ENCODE measurements at places on chromosomes 7 and 10.

DNA sequence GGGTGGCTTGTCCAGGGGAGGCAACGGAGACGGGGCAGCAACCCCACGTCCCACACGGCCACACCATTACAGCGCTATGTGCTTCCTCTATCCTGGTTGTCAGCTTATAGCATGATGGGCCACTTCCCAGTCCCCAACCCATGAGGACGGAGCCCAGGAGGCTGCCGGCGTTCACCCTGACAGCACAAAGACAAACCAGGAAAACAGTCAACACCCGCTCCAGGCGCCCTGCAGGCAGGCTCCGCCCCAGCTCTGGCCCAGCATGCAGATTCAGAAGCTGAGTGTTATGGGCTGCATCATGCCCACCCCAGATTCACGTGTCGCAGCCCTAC, 14.8 kb downstream of the WDR86 start:
- DNase-seq, result no peak

- no peak for DNase-seq
These were observed 1.8 kb downstream of the ZMIZ2 start for GRCh38 chr7:44750424-44750823.

- peak; percentile 92 for DNase-seq
These were observed 93.2 kb downstream of the TWIST1 start for GRCh38 chr7:19024261-19024660.

- DNase-seq, result no peak
These were observed 24.6 kb downstream of the HIPK2 start for GRCh38 chr7:139753081-139753692.

DNA sequence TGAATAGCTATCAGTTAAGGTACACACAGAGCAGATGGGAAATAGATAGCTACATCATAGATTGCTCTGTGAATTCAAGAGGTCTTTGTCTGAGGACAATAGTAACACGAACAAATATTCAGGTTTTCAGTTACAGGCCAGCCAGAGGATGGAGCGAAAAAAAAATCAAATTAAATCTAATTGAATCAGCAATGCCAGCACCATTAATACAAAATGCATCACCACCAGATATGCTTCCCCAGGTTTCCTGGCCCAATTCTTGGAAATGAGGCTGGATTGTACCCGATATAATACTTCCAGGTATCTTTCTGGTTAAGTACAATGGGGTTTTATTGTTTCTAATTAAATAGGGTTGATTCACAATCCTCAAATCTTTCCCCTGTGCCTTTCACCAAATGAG, 975.8 kb upstream of the AUTS2 start:
- DNase-seq, result no peak

DNA sequence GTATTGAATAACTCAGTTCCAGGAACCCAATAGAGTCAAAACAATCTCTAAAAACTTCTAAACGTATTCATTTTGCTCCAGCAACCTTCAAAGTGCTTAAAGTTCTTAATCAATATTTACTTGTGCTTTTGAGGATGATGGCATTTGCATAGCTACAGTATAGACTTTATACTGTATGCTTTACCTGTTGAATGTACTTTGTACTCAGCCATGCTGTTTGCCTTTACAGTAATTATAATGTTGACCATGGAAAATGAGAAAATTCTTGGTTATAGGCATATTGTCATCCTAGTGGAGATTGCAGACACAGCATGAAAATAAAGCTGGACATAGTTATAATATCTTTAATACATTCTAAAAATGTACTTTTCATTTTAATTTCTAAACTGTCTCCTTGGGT, 762.7 kb upstream of the PHF14 start:
- DNase-seq, result no peak

GRCh38 chr10:75957314-75958120, 526.1 kb downstream of the LRMDA start:
- DNase-seq, result no peak

DNA sequence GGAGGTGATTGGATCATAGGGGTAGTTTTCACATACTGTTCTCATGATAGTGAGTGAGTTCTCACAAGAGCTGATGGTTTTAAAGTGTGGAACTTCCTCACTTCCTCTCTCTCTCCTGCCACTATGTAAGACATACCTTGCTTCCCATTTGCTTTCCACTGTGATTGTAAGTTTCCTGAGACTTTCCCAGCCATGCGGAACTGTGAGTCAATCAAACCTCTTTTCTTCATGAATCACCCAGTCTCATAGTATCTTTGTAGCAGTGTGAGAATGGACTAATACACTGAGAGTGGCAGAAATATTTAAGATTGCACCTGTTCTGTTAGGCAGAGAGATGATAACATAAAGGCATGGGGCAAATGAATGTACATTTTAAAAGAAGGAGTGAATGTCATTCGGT, 507.8 kb downstream of the SORCS3 start:
- no peak for DNase-seq

- no peak for DNase-seq
These were observed 17.1 kb downstream of the OAT start for GRCh38 chr10:124401633-124402032.

DNA sequence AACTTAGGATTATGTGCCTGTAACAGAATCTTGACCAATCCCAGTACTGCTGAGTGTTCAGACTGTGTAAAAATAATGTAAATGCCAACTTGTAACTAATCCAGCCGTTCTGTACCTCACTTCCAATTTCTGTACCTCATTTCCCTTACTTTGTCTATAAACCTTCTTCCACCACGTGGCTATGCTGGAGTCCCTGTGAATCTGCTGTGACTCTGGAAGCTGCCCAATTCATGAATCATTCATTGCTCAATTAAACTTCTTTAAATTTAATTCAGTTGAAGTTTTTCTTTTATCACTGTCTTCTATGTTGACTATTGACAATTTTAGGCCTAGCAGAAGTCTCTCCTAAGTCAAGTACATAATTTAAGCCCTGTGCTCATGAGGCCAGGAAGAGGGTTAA, 215.3 kb upstream of the RHOBTB1 start:
- peak; percentile 26 for DNase-seq

DNA sequence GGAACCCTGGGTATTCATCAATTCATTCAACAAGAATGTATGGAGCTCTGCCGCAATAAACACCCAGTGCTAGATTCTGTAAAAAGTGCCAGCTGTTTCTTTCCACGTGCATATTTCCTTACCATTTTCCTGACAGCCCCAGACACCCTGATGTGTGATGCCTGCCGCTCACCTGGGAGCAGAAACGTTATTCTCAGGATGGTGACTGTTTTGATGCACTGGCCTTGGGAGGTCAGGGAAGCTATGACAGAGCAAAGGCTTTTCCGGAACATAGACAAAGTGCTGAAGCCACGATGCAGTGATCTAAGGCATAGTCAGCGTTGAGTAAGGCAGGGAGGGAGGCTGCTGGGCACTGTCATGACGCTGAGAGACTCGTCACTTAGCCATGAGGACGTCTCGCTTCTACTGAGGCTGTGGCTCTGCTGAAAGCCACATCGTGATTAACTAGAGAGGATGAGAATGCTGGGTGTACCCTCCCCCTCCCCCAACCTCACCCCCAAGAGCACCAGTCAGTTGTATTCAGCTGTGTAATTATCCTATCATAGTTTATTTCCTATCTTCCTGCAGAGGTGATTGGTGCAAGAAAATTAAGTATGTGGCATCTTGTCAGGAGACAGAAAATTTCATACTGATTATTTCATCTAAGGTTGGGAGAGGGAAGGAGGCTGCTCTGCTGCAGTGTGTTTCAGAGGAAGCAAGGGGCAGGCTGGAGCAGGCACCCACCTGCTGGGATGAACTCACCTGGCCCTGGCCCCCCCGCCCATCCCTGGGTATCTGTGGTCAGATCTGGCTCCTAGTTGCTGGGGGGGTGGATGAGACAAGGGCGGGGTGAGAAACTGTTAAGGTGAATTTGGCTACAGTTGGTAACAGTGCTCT, 48.8 kb upstream of the SMNDC1 start:
- DNase-seq, result peak; percentile 84

DNA sequence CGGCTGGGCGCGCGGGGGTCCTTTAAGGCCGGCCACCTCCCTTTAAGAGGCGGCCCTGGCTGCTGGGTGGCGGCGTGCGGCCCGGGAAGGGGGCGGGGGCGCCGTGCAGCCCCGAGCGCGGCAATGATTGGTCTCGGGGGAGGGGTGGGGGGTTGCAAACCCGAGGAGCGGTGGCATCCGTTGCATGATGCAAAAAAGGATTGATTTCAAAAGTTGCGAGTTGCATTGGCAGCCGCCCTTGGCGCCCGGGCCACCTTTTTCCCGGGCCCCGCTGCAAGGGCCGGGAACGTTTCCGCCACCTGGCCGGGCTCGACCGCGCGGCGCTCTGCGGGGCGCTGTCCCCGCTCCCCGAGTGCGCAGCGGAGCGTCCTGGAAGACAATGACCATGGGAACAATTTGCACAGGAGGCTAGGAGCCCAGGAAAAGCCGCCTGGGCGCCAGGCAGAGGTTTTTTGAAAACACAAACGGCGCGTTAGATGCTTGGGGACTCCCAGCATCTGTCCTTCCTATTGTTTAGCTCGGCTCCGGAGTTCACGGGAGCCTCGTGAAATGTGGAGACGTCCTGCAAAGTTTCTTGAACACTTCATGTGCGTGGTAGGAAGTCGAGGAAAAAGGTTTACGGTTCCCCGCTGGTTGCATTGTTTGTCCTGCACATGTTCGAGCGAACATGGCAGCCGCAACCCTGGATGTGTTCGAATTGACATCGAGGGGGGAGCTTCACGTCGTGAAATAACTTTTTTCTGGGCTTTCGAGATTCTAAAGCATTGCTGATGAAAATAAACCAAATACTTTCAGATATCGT, at the start of gene SEPHS1:
Gene SEPHS1, minus strand, starts transcription at position 78 of the 802 bp plus-strand sequence. CDS start 3,343 bp downstream, outside the sequence.
- DNase-seq, result peak; percentile 68

- DNase-seq, result no peak
These were observed 157.5 kb downstream of the CHN2 start for GRCh38 chr7:29352041-29352440.

DNA sequence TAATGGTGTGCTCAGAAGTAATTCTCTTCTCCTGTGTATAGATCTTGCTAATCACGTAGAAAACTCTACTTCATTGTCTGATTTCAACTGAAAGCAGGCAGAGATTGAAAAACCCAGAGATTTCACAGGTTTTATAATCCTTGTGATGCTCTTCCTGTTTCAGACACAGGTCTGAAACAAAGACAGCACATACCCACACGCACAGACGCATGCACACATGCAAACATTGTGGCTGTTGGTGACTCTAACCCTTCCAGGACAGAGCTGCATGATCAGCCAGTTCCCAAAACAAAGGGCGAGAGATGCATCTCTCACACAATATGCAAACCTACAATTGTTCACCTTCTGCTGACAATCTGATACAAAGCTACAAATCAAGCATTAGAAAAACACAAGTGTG, 11.1 kb upstream of the TFEC start:
- DNase-seq, result no peak

DNA sequence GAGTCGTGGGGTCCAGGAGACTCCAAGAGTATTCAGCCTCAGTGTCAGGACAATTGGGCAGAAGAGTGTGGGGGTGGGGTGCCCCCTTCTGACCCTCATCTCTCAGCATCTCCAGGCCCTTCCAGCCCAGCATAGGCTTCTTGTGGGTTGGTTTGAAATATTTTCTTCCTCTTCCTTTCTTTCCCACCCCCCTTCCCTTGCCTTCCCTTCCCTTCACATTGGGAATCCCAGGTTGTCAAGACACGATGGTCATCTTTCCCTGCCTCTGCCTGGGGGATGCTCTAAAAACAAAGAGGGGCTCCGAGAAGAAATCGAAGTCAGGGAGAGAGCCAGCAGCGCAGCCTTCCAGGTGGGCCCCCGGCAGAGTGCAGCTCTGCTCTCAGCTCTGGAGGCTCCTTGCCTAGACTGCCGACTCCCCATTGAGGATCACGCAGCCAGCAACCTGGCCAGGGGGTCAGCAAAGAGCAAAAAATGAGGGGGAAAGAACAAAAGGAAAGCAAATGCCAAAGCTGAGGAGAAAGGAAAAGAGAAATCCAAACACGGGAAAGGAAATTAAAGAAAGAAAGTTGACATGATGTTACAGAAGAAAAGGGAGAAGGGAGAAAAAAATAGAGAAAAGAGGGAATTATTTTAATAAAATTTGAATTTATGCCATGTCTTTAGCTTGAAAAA, 1.5 kb downstream of the PAX2 start:
- no peak for DNase-seq

- DNase-seq, result no peak
These were observed 19.5 kb downstream of the TCF7L2 start for GRCh38 chr10:112969542-112969941.

DNA sequence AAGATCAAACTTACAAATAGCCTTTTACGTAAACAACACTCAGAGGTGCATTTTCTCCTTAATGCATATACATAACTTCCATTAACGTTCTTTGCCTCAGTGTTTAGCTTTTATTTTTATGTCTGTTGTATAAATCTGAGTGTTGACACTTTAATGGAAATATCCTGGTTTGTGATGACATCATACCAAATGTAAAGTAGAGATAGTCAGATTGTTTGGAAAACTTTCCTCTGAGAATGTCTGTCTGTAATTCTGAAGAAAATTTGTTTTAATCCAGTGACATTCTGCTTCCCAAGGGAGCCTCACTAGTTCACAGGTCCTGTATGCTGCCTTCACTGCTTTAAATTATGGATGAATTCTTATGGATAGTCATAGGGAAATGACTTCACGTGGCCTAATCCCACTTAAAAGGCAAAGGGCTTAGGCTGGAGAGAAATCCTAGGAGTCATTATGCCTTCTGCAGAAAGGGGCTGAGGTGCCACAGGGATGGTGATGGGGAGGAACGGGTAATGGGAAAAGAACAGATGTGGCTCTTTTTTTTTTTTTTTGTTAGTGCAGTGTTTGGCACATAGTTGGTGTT, 93.2 kb downstream of the DNAJB9 start:
- no peak for DNase-seq

- DNase-seq, result peak; percentile 74
These were observed 703 bp upstream of the HILPDA start for GRCh38 chr7:128454808-128455542.

GRCh38 chr10:77405771-77406241, 231.8 kb downstream of the KCNMA1 start:
- peak; percentile 79 for DNase-seq

DNA sequence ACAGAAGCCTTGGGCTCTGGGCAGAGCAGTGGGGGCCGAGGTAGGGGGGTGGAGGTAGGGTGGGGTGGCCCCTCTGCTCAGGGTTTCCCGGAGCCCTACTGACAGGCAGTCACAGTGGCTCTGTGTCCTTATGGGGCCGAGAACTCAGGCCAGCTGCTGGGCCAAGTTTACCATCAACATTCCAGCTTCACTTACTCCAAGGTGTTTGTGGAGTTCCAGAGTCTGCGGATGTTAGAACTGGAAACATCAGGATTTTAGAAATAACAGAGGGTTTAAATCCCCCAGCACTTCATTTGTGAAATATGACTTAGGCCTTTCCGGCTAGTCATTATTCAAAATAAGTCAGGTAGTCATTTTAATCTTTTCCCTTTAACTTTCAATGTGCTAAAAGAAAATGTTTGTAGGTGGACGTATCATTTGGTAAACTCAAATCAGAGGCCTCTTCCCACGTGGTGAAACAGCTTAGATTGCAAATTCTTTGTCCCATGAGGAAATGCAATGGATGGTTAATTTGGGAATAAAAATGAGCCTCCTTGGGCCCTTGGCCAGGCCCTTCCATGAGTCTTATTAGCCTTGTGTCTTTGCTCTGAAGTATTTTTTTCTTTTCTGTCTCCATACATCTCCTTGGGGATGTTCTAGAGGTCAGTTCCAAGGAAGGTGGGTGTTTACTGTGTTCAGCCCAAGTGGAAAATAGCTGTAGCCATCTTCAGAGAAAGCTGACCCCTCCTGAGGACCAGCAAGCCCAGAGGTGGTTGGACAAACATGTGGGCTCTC, 99.6 kb upstream of the BTBD16 start:
- no peak for DNase-seq

Data from AG10803 (cell line).